ENCODE measurements at places on chromosomes 16 and 17.

- DNase-seq: peak; percentile 70
Measured at GRCh38 chr16:88857728-88858339, 907 bp downstream of the TRAPPC2L start.

DNA sequence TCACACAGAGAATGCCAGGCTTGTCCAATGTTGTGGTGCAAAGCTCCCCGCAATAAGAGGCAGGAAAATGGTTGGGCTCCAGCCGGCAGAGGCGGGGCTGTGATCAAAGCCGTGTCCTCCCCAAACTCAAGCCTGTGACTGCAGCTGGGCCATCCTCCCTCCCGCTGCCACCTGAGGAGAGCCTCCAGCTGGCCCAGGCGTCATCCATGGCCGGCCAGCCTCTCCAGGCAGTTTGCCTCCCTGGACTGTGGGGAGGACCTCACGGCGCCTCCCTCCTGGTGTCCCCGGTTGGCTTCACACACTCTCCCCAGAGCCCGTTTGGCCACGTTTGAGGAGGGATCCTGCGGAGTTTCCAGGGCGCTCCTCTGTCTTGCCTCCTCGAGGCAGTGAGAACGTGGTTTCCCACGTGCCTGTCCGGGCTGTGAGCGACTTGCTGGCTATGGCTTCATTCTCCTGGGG, 134.1 kb downstream of the IRF8 start:
- no peak for DNase-seq

DNA sequence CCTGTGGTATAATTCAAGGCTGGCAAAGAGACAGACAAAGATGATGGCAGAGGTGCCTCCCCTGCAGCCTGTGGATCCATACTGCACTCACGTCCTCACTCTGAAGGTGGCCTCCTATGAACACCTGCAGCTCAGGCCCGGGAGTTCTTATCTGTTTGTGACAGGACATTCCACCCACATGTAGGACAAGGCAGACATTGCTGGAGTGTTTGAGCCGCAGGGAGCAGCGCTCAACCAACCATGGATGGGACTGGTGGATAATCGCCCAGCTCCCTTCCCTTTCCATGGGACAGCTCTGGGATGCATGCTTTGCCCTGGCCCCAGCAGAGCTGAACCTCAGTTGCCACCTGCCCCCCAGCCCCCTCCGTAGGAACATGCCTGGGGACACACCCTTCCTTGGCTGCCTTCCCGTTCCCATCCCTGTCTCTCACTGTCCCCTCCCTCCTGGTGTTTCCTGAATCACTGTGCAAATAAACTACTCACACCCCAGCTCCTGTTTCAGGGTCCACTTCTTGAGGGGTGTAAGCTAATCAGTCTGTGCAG, 22.2 kb downstream of the ITPRIPL2 start:
- DNase-seq: no peak

GRCh38 chr16:83118365-83118764, 491.6 kb downstream of the CDH13 start:
- DNase-seq: no peak

DNA sequence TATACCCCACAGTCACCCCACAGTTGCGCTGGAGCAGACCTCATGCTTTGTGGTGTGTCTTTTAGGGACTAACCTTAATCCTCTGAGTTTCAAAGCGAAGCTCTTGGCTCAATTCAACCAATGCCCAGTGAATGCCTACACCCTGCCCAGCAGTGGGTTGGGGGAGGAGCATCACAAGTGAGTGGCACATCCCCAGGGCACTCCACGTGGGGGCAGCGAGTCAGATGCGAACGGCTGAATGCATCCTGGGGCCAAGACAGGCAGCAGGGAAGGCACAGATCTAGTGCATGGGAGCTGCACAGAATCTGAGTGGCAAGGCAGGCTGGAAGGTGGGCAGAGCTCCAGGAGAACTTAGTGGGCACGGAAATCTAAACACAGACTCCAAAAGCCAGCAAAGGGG, 39.2 kb downstream of the IFT140 start:
- DNase-seq: no peak

GRCh38 chr17:50364061-50364458, 8.9 kb downstream of the MRPL27 start:
- no peak for DNase-seq
